Right lobe of liver (tissue), 6 donors: ENCODE measurements at places on chromosomes 6 and 20. TPM values are rescaled to one million over a fixed set of nuclear protein-coding genes. Genes with fewer than 3 reads are reported as not detected.

Gene CDH4
- total RNA-seq, result not detected

Gene KIAA1755
- 2.7 TPM for total RNA-seq

Gene MKKS
- 12.3 TPM for total RNA-seq

Gene RUNX2
- total RNA-seq, result 0.62 TPM

Gene SAPCD1
- 0.62 TPM for total RNA-seq

Gene GABRR2
- total RNA-seq, result 0.20 TPM

Gene SEMG1
- not detected for total RNA-seq

Gene LGSN
- 0.09 TPM for total RNA-seq

Gene LTA
- not detected for total RNA-seq

Gene CALHM4
- total RNA-seq, result not detected

Gene RAB44
- total RNA-seq, result not detected

Gene NRSN1
- total RNA-seq, result not detected

DNA sequence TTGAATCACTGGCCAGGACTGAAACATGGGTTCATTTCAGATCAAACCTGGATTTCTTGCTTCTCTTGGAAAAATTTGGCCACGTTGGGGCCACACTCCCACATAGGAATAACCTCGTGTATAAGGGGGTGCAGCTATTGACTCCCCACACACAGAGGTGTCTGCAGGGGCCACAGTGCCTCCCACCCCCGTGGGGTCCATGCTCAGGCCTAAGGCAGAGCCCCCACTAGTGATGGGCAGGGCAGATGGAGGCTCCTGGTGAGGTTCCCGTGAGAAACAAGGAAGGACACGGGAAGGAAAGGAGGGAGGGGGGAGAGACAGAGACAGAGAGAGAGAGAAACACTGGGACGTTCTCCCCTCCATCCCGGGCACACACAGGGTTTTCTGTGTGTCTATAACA, 230.5 kb downstream of the ERMARD start:
- no peak for DNase-seq
- no peaks in the 10 kb centered on the region for H3K4me1 ChIP-seq
- no peak overlapping the region for H3K4me3 ChIP-seq

GRCh38 chr6:114140416-114140815, 169.5 kb upstream of the HDAC2 start:
- no peak overlapping the region for H3K4me3 ChIP-seq
- H3K27me3 ChIP-seq, result no peaks in the 10 kb centered on the region
- no peaks in the 10 kb centered on the region for H3K36me3 ChIP-seq
- no peak overlapping the region for H3K27ac ChIP-seq

- no peaks in the 10 kb centered on the region for H3K36me3 ChIP-seq
- H3K27me3 ChIP-seq, result no peaks in the 10 kb centered on the region
- H3K27ac ChIP-seq, result no peak overlapping the region
- H3K4me3 ChIP-seq, result no peak overlapping the region
- H3K4me1 ChIP-seq, result no peaks in the 10 kb centered on the region
Measured at GRCh38 chr6:138101946-138102731, 5.1 kb downstream of the PERP start.

GRCh38 chr6:149046822-149047246, 270.7 kb upstream of the TAB2 start:
- no peak overlapping the region for H3K27ac ChIP-seq
- H3K27me3 ChIP-seq, result no peaks in the 10 kb centered on the region
- no peak for DNase-seq
- no peaks in the 10 kb centered on the region for H3K4me1 ChIP-seq
- H3K36me3 ChIP-seq, result no peaks in the 10 kb centered on the region

GRCh38 chr6:161922631-161923119, 648.8 kb upstream of the AGPAT4 start:
- H3K27me3 ChIP-seq, result no peaks in the 10 kb centered on the region
- H3K27ac ChIP-seq, result peak overlapping the region; percentile 81
- peaks cover 22% of the 10 kb centered on the region for H3K4me1 ChIP-seq
- peak; percentile 79 for DNase-seq
- H3K36me3 ChIP-seq, result no peaks in the 10 kb centered on the region

GRCh38 chr20:22180244-22180643, 404.1 kb downstream of the FOXA2 start:
- no peak for DNase-seq
- no peak overlapping the region for H3K4me3 ChIP-seq
- H3K4me1 ChIP-seq, result no peaks in the 10 kb centered on the region
- H3K27me3 ChIP-seq, result no peaks in the 10 kb centered on the region
- no peaks in the 10 kb centered on the region for H3K36me3 ChIP-seq

DNA sequence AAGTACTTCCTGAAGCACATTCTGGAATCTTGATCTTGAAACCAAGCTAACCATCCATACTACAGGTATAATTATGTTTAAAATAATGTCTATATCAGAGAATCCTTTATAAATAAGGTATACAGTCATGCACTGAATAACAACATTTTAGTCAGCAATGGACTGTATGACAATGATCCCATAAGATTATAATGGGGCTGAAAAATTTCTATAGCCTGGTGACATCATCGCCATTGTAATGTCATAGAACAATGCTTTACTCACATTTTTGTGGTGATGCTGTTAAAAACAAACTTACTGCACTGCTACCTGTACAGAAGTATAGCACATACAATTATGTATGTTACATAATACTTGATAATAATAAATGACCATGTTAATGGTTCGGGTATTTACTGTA, 31.8 kb downstream of the RNF146 start:
- DNase-seq, result no peak
- H3K27me3 ChIP-seq, result no peaks in the 10 kb centered on the region

DNA sequence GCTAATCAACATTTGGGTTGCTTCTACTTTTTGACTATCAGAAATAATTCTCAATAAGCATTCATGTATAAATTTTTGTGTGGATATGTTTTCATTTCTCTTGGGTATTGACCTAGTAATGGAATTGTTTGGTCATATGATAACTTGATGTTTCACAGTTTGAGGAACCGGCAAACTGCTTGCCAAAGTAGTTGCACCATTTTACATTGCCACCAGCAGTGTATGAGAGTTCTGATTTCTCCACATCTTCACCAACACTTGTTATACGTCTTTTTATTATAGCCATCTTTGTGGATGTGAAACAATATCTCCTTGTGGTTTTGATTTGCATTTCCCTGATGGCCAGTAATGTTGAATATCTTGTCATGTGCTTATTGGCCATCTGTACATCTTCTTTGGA, 42.6 kb upstream of the TGM2 start:
- H3K27ac ChIP-seq, result no peak overlapping the region
- H3K27me3 ChIP-seq, result no peaks in the 10 kb centered on the region

GRCh38 chr6:112249489-112249888, 4.9 kb downstream of the LAMA4 start:
- no peak overlapping the region for H3K4me3 ChIP-seq
- H3K27ac ChIP-seq, result no peak overlapping the region
- no peaks in the 10 kb centered on the region for H3K4me1 ChIP-seq
- no peaks in the 10 kb centered on the region for H3K27me3 ChIP-seq

DNA sequence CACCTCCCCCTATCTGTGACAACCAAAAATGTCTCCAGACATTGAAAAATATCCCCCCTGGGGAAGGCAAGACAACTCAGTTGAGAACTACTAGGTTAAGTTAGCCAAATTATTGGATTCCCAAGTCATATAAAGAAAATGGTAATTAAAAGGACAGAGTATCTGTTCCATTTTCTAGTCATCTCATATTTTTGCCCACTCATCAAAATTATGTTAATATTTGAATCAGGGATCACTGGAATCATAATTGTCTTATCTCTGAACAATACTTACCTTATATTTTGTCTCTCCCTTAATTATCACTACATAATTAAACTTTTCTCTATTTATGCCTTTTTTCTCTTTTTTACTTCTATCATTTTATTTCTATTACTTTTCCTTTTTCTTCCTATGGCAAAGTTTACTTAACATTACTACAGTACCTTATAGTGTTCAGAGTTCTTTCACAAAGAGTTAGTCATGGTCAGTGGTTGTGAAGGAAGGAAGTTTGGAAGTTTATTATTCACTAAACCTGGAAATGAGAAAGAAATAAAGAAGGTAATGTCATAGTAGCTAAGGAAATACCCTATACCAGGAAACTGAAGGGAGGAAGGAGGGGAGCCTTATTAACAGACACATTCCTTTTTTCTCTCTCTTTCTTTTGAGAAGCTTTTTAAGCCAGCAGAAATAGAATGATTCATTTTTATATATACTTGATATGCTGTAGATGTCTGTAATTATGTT, 332.9 kb downstream of the COL12A1 start:
- no peaks in the 10 kb centered on the region for H3K27me3 ChIP-seq
- H3K36me3 ChIP-seq, result no peaks in the 10 kb centered on the region
- DNase-seq, result no peak

- no peak overlapping the region for H3K27ac ChIP-seq
- no peaks in the 10 kb centered on the region for H3K4me1 ChIP-seq
- no peak overlapping the region for H3K4me3 ChIP-seq
- no peaks in the 10 kb centered on the region for H3K36me3 ChIP-seq
- H3K27me3 ChIP-seq, result no peaks in the 10 kb centered on the region
- no peak for DNase-seq
Measured at GRCh38 chr6:8750627-8751026, 315.3 kb upstream of the SLC35B3 start.

GRCh38 chr6:6810727-6811126, 222.2 kb downstream of the LY86 start:
- peak overlapping the region; percentile 23 for H3K4me3 ChIP-seq
- no peaks in the 10 kb centered on the region for H3K36me3 ChIP-seq
- H3K4me1 ChIP-seq, result peaks cover 18% of the 10 kb centered on the region
- H3K27ac ChIP-seq, result peak overlapping the region; percentile 75
- H3K27me3 ChIP-seq, result no peaks in the 10 kb centered on the region
- DNase-seq, result no peak

- H3K27ac ChIP-seq, result no peak overlapping the region
- no peak overlapping the region for H3K4me3 ChIP-seq
- no peaks in the 10 kb centered on the region for H3K27me3 ChIP-seq
- DNase-seq, result no peak
Measured at GRCh38 chr20:40442181-40442963, 246.7 kb downstream of the MAFB start.

- no peak for DNase-seq
- no peak overlapping the region for H3K27ac ChIP-seq
- no peak overlapping the region for H3K4me3 ChIP-seq
- H3K36me3 ChIP-seq, result no peaks in the 10 kb centered on the region
- no peaks in the 10 kb centered on the region for H3K27me3 ChIP-seq
Measured at GRCh38 chr6:143562143-143562542, 50.6 kb upstream of the FUCA2 start.

DNA sequence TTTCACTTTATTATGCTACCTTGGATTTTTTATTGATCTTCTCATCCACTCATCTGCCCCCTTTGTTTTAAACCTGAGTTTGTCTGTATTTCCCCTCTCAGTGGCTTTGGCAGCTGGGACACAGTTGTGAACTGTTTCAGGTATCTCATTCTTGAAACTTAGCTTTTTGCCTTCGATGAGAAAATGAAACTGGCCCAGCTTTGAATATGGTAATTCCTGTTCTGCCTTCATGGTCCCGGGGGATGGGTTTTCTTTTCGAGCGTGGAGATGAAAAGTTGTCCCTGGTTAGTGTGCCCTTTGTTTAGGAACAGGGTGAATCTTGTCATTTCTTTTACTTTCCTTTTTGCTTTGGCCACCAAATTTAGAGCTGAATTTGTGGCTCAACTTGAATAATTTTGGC, 25.6 kb downstream of the DHX35 start:
- H3K4me3 ChIP-seq, result no peak overlapping the region
- no peaks in the 10 kb centered on the region for H3K4me1 ChIP-seq
- H3K27me3 ChIP-seq, result no peaks in the 10 kb centered on the region
- no peak for DNase-seq
